ENCODE measurements at places on chromosomes 5 and 9.

DNA sequence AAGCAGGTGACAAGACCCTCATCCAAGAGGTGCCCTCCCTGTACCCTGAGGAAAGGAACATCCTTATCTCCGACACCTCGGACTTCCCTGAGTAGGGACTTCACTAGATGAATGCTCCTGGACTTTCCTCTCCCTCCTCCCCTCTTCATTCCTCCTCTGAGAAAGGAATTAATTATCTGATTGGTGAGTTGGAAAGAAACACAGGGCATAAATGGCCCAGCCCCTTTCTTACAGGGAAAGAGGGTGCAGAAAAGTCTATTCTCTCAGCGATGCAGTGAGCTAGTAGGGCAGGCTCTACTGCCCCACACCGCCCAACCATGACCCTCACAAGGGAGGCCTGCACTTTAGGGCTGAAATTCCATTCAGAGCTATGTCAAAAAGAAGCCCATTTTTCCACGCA, 87.5 kb downstream of the TTC39B start:
- no peak for DNase-seq

GRCh38 chr5:149886060-149886459, 58.5 kb downstream of the PDE6A start:
- DNase-seq, result no peak

- DNase-seq, result no peak
Observed at GRCh38 chr5:89994266-89994665, 415.3 kb downstream of the CETN3 start.

GRCh38 chr9:33464045-33464636, 9.6 kb downstream of the NOL6 start:
- DNase-seq, result no peak

DNA sequence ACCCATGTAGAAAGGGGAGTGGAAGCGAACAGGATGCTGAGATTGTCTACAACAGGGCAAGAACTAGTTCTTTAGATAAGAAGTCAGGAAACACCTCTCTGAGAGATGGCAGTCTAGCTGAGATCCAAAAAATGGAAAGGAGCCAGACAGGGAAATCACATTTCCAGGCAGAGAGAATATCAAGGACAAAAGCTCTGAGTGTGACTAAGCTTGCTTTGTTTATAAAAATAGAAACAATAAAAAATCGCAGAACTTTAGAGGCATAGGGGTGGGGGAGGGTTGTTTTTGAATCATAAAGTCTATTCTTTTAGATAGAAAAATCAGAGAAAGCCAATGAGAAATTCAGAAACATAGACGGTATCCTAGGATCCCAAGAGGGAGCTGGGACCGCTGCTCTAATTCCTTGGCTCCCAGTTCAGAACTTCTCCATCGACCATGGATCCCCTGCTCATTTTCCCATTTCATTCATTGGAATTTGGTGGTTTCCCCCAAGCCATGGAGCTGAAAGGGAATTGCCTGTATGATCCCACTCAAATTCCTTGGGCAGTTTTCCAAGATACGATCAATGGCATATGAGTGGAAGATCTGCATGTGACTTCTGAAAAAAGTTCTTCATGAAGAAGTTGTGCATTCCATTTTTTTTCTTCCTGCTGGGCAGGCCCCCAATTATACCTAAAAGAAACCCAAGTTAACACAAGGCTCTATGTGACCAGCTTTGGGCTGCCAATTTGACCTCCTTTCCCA, 182.0 kb downstream of the GRIA1 start:
- DNase-seq, result no peak

All from NCI-H524 treated with DMSO at 0.1 percent for 48 hours (cell line).